LoVo (cell line): ENCODE measurements at places on chromosomes 2 and 18.
A peak's percentile ranks its signal among the peaks of the same experiment; 100 is the strongest.

DNA sequence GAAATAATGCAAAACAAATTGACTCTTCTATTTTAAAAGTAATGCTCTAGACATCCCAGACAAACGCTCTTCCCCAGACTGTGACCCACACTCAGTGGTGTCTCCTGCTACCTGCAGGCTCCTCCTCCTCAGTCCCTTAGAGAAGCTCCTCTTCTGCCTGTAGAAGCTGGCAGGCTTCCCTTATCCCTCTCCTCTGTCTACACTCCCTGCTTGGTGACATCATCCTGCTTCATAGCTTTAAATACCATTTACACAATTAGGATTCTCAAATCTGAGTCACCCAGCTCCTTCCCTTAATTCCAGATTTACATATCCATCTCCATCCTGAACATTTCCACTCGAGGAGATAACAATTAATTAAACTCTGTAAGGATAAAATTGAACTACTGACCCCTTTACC, 167.9 kb downstream of the FBXO15 start:
- DNase-seq: no peak

DNA sequence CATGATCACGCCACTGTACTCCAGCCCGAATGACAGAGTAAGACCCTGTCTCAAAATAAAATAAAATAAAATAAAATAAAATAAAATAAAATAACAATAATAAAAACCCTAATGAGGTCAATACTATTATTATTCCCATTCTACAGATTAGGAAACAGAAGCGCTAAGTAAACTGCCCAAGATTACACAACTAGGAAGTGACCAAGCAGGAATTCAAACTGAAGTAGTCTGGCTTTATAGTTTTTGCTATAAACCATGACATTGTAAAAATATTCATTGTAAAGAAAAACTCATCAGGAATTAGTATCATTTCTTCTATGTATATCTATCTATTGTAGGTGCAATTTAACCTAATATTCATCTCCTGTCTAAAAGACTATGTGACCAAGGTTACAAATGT, 1.2 kb downstream of the PLEKHM3 start:
- no peak for DNase-seq

DNA sequence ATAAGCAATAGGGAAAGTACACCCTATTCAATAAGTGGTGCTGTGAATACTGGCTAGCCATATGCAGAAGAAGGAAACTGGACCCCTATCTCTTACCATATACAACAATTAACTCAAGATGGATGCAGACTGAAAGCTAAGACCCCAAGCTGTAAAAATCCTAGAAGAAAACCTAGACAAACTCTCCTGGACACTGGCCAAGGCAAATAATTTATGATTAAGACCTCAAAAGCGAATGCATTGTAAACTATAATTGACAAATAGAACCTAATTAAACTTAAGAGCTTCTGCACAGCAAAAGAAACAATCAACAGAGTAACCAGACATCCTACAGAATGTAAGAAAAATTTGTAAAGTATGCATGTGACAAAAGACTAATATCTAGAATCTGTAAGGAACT, 41.1 kb upstream of the ASXL3 start:
- DNase-seq: no peak

DNA sequence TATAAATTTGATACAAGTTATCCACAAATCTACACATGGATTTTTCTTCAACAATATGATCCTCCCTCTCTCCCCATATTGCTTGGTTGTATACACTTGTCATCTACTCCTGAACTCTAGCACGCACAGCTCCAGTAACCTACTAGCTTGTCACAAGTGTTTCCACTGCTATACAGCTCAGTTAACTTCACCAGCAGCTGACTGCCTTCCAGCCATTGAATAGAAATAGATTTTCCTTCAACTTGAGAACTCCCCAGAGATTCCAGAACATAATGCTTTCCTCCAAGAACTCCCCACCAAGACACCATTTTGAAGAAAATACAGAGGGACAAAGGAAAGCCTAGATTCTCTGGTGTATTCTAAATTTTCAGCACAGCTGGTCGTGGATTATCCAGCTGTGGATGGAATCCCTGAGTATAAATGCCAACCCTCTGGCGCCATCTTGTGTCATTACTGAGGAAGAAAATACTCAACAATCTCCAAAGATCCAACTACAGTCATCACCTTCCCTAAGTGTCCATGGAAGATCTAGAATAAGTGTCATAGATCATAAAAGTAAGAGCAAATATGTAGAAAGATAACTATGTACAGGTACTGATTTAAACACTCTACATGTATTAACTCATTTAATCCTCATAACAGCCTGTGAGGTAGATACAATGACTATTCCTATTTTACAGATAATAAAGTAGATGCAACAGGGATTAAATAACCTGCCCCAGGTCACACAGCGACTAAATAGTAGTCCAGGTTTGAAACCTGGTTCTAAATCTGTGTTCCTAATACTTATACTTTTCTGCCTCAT, 156.7 kb downstream of the ARHGAP28 start:
- DNase-seq: peak; percentile 53

GRCh38 chr2:129769185-129769991, 210.1 kb upstream of the RAB6C start:
- DNase-seq: no peak

DNA sequence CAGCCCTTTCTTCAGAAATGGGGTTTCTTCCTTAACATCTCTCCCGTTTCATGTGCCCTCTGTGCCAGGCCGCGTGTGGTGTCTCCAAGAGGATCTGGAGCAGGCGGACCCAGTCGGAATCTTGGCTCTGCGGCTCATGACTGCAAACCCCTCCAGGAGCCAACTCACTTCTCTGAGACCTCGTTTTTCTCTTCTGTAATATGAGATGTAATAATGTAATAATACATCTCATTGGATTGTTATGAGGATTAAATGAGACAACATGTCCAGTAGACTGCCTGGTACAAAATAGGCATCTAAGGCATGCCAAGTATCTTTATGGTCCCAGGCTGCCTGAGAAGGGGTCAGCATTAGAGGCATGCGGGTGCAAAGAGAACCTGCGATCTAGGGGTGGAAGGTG, 221.3 kb upstream of the REV1 start:
- no peak for DNase-seq

- no peak for DNase-seq
Measured at GRCh38 chr2:96523659-96524481, 12.7 kb upstream of the ARID5A start.
